Omental fat pad (tissue), 4 donors: ENCODE measurements at places on chromosomes 2 and 18. TPM values are rescaled to one million over a fixed set of nuclear protein-coding genes. Genes with fewer than 3 reads are reported as not detected.

SH3BP4 gene
- 40.4 TPM for total RNA-seq

GPR55 gene
- total RNA-seq, result not detected

CD8B gene
- 1.8 TPM for total RNA-seq

DSC1 gene
- 0.09 TPM for total RNA-seq

GPR39 gene
- total RNA-seq, result not detected

RAB17 gene
- 0.84 TPM for total RNA-seq

NLRC4 gene
- 2.8 TPM for total RNA-seq

RTP5 gene
- not detected for total RNA-seq

PDCD1 gene
- 0.37 TPM for total RNA-seq

- DNase-seq, result no peak
Measured at GRCh38 chr2:88563129-88563528, 64.1 kb downstream of the EIF2AK3 start.

GRCh38 chr18:69330385-69331005 lies 70.2 kb upstream of the DOK6 start:
- DNase-seq, result no peak

GRCh38 chr18:72601481-72601880 lies 57.3 kb upstream of the CBLN2 start:
- DNase-seq, result no peak

DNA sequence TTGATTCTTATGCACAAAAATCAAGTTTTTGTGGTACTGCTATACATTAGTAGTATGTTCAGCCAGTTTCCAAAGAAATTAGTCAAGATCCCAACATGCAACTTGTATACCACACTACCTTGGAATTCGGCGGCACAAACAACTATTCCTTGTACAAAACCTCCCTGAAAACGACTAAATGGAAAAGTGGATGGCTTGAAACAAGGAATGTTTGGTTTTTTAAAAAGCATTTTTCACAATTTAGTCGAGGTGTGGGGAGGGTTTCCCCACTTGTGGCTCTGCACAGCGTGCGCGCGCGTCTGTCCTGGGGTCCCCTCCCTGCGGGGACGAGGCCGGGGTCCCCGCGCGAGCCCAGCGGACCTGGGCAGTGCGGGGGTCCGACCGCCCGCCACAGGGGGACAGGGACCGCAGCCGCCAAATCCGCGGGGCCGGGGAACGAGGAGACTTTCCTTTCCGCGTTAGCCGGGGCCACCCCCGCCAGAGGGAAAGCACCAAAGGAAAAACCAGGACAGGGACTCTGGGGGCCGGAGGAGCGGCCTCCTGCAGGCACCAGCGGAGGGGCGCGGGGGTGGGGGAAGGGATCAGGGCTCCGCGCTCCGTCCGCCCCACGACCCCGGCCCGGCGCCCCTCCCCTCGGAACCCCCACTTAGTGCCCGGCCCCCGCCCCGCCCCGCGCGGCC lies 534 bp upstream of the SOCS6 start:
- no peak for DNase-seq

GRCh38 chr2:174858745-174859144 lies 94.5 kb upstream of the CHRNA1 start:
- no peak for DNase-seq

GRCh38 chr2:189074506-189074905 lies 100.3 kb downstream of the COL3A1 start:
- no peak for DNase-seq

DNA sequence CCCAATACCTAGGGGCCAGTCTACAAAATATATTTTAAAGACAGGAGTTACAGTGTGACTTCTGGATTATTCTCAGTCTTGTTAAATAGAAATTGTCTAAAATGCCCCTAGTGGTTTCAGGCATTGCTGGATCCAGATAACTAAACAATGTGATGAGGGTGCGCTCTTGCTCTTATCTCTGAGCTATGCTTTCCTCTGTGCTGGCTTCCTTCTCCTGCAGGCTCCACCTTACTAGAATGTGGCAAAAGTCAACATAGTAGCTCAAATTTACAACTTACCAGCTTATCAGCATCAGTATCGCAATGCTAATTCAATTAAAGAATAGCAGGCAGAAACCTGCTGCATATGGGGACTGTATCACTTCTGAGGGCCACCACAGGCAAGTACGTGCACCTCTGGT lies 61.3 kb upstream of the RNU4ATAC start:
- no peak for DNase-seq

DNA sequence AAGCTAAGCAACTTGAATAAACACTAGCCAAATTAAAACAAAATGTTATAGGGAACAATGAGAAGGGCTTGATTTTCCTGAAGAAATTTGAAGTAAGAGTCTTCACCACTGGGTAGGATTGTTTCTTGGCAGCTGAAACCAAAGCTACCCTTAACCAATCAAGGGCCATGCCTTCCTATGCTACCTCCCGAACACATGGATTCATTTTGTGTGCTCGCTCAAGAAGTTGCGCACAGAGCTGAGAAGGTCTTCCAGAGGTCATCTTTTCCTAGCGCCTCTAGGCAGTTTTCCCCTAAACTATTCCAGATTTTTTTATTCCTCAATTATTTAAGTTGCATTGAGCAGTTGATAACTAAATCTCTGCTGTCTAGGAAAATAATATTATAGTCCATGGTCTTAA lies 264.6 kb downstream of the RBM43 start:
- DNase-seq, result no peak

DNA sequence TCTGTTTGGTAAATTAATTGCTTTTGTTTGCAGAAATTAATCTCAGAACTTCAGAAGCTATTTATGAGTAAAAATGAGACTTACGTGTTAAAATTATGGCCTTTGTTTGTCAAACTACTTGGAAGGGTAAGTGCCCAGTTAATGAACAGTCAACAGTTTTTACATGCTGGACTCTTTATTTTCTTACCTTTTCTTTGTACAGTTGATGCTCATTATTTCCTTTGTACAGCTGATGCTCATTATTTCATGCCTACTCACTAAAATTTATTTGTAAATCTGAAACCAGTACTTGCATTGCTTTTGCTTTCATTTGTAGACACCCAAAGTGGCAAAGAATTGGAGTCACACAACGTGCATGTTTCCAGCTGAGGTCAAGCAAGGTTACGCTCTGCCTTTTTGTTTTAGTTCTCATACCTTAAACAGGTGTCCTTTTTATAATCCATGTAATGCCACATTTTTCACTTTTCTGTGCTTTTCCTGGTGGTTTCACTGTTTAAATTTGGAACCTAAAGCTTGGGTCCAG lies 13.3 kb downstream of the RIF1 start:
- no peak for DNase-seq

GRCh38 chr2:240626531-240627300 lies 1.4 kb downstream of the GPR35 start:
- DNase-seq, result no peak

DNA sequence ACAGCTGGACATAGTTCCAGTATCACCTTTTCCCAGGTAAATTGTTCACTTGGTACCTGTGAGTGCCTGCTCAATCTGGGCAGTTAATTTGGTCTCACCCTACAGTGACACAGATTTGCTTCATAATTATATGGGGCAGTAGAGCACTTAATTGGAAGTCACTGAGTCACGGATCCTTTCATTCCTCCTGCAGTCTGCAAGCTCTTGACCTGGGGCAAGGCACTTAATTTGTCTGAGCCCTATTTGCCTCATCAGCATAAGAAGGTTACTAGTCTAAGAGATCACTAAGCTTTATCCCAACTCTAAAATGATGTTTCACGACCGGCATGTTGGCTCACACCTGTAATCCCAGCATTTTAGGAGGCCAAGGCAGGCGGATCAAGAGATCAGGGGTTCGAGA lies 8.9 kb downstream of the FBXO36 start:
- no peak for DNase-seq

DNA sequence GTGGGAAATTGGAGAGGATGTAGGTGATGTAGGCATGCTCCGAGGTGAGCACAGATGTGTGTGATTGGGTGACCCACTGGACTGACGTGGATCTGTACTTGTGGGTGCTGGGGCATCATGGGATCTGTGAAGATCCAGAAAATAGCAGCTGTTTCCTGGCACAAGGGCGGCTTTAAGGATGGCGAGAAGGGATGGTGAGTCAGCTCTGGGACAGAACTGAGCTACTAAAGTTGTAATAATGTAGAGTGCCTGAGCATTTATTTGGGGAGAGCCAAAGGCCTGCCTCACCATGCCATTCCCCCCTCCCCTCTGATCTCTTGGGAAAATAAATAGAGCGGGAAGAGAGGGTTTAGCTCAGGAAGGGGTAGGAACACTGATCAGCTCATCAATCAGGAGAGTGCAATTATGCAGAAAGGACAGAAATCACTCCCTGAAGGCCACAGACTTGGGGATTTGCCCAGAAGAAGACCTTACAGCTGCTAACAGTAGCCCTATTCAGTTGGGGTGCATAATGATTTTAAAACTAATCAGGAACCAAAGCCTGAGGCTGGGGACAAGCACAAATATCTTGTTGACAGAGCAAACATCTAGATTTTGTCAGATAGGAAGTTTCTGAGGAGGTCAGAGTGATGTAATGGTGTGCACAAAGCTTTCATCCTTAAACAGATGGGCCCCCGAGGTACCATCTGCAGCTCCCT lies 30.3 kb downstream of the TANC1 start:
- no peak for DNase-seq

- DNase-seq, result no peak
Measured at GRCh38 chr18:34098109-34098508, 126.6 kb downstream of the NOL4 start.
